ENCODE measurements at places on chromosomes 7 and 10.

GRCh38 chr10:9036711-9037204, 982.3 kb downstream of the GATA3 start:
- DNase-seq = no peak

DNA sequence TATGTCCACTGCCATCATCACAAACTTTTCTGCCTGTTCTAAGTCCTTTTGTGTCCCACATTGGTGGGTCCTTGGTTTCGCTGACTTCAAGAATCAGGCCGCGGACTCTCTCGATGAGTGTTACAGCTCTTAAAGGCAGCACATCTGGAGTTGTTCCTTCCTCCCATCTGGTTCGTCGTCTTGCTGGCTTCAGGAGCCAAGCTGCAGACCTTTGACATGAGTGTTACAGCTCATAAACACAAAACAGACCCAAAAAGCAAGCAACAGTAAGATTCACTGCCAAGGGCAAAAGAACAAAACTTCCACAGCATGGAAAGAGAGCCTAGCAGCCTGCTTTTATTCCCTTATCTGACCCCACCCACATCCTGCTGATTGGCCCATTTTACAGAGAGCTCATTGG, 30.2 kb downstream of the ASNS start:
- no peak for DNase-seq

GRCh38 chr7:159159731-159160130, 15.1 kb upstream of the VIPR2 start:
- DNase-seq = no peak

- no peak for DNase-seq
These were observed 3.6 kb downstream of the PKD1L1 start for GRCh38 chr7:47944536-47945260.

DNA sequence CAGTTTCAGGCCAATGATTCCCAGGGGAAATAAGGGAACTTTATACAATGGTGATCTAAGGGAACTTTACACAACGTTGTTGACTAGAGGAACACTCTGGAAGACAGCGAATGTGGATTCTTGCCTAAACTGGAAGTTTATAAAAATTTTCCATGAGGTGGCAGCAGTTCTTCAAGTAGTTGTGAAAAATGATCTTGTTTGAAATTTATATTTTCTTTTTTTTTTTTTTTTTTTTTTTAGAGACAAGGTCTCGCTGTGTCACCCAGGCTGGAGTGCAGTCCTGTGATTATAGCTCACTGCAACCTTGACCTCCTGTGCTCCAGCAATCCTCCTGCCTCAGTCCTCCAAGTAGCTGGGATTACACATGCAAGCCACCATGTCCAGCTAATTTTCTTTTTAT, 32.1 kb upstream of the GTF2I start:
- no peak for DNase-seq

- no peak for DNase-seq
These were observed 46.0 kb downstream of the ABCC2 start for GRCh38 chr10:99828464-99828863.

DNA sequence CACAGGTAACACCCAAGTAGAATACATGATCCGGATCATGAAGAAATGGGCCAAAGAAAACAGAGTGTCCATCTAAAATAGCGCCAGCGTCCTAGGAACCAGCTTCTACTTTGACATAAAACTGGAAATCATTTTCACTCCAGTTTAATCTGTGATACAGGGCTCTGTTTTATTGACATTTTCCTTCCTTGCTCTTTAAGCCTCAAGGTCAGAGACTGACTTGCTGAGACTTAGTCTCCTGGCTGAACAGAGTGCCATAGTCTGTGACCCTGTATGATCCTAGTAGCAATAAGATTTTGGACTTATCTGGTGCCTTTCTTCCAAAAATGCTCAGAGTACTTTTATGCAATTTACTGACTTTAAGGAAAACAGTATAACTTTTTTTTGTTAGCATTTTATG, 41.7 kb upstream of the UBN2 start:
- no peak for DNase-seq

GRCh38 chr10:113617086-113617485, 46.8 kb downstream of the NRAP start:
- DNase-seq = no peak

DNA sequence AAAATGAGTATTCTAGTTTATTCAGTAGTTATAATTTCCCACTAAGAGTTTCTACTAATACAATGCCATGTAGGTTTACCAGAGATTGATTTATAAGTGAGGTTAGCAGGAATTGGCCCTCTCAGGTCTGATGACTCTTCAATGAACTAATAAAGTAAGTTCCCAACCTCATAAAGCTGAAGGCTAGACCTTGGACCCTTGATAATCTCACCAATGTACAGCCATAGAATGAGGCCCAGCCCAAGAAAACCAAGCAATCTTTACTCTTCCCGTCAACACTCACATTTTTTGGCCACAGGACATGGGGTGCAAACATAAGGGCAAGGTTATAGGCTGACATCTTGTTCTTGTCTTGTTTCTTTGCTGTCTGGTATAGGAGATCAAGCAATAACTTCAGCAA, 33.3 kb downstream of the ARHGAP19 start:
- no peak for DNase-seq

GRCh38 chr10:116112232-116113231, 160.5 kb downstream of the GFRA1 start:
- DNase-seq = no peak

DNA sequence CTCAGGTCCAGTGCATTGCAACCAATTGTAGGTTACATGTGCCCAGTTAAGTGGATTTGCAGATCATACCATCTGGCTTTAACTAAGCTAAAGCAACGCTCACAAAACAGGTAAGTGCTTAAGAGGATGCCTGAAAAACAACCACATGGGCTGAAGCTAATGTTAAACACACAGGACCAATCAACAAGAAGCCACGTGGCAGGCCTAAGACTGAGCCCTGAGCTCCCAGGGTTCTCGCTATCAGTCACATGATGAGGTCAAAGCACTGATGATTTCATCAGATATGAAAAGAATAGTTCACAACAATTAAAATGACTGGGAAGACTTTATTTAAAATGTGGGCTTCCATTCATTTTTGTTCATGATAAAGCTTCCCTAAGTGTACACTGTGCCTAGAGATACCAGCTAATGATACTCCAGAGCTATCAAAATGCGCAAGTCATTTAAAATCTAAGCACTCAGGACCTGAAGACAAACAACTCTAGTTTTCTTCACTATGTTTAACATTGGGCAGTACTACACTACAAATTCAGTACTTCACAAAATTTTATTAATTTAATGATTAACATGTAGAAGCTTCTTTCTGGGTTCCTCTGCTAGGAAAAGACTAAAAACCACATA, 90.6 kb downstream of the PIP4K2A start:
- DNase-seq = no peak

- no peak for DNase-seq
These were observed 44.6 kb downstream of the TAX1BP1 start for GRCh38 chr7:27784399-27785053.

DNA sequence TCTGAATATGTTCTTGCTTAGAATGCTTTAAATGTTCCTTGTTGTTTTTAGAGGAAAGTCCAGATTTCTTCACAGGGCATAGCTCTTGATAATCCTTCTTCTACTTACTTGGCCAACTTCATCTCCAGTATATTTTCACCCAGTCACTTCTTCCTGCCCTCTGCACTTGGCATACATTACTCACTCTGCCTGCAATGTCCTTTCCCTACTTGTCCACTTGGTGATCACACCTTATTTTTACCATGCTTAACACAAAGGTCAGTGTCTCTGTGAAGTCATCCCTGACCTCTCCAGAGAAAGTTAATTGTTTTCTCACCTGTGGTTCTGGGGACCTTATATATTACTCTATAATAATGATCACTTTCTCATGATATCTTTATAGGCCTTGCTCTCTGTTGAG, 23.3 kb downstream of the SFRP4 start:
- no peak for DNase-seq

DNA sequence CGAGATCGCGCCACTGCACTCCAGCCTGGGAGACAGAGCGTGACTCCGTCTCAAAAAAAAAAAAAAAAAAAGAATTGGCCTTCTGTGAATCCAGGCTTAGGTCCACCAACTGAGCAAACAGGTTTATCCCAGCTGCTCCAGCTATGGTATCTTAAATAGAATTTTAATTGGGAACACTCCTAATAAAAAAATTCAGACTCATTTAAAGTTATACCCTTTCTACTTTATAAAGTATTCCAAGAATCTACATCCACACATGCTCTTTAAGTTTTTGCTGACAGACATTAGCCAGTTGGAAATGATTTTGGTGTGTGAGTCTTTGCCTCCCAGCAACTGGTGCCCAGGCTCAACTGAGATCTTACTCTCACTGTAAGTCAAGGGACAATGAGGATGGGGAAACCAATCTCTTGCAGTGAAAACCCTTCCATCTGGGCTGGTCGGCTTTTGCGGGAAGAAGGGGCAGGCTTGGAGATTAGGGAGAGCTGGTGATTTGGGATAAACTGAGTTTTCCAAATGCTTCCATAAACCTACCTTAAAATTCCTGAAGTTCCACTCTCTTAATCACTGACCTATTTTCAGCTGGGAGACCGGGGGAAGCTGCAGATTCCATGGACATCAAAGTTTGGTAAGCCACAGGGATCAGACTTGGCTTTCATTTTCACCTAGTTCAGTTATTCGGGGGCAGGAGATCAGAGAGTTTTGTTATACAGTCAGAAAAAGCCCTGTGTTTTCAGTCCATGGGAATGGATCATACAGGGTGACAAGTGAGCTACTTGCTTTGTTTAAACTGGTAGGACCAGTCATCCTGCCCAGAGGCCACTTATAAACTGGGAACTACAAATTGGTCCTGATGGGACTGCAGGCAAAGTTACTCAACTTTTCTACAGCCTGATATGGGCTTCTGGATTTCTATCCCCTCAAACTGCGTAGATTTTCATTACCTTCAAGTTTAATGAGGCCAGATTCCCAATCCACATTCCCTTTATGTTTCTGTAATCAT, 89.3 kb upstream of the ZNF746 start:
- DNase-seq = no peak

DNA sequence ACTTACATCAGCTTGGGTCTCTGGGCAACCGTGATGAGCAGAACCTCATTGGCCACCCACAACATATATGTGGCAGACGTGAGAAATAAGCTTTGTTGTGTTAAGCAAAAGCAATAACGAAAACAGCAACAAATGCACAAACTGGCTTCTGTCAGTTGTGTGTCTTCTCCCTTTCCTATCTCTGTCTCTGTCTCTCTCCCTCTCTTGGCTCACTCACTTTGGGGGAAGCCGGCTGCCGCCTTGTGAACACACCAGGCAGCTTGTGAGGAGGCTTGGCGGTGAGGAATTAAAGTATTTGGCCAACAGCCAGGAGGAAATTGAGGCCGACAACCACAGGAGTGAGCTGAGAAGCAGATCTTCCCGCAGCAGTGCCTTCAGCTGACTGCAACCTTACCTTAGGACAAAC, 21.9 kb upstream of the CDCA7L start:
- no peak for DNase-seq

- DNase-seq = no peak
These were observed 10.0 kb upstream of the SFRP5 start for GRCh38 chr10:97781618-97782331.

GRCh38 chr10:22681783-22682183, 32.6 kb downstream of the PIP4K2A start:
- no peak for DNase-seq

- no peak for DNase-seq
These were observed 72.8 kb downstream of the FIGNL1 start for GRCh38 chr7:50377356-50377755.

DNA sequence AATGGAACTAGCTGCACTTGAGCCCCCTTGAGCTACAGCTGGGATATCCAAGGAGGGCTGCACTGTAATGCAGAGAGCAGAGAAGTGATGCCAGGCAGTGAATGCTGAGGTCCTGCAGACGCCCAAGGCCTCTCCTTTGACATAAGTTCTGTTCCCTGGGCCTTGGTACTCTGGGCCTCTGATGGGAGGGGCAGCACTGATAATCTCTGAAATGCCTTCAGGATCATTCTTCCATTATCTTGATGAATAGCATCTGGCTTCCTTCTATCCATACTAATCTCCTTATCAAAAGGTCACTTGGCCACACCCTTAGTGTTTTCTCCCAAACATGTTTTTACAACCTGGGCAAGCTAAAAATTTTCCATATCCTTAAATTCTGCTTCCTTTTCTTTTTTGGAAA, 6.9 kb downstream of the GRB10 start:
- no peak for DNase-seq

- DNase-seq = no peak
These were observed 1.1 kb upstream of the HBP1 start for GRCh38 chr7:107167483-107168232.

- no peak for DNase-seq
These were observed 57.0 kb upstream of the DNAJB6 start for GRCh38 chr7:157279741-157280215.

DNA sequence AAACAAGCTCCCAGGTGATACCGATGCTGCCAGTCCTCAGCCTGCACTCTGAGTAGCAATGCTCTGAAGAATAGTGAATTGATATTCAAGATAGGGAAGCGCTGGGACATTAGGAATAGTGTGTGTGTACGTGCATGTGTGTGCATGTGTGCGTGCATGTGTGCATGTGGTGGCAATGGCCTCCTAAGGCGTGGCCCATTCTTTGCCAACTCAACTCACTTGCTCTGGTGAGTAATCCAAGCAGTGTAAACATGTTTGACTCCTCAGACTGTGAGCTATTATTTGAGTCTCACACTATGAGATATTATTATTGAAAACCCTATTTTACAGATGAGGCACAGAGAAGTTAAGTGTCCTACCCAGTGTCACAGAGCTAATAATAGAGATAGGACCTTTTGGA, 186.6 kb downstream of the RAB11FIP2 start:
- no peak for DNase-seq

DNA sequence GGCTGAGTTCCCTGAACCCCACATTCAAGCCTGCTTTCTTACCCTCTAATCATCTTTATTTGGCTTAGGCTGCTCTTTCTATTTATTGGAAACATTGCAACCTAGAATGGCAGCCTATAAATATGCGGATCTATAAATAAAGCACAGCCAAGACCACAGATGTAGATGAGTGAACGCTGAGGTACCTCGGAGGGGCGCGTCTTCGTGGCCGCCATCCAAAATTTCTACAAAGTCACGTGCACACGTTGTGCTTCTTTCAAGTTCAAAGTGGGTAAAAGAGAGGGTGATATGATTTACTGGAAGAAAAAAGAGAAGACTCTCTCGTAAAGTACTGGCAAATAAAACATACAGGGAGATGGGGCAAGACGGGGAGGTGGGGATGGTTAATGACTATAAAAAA, 132.6 kb upstream of the RSU1 start:
- DNase-seq = no peak

- DNase-seq = no peak
These were observed 8.1 kb downstream of the ARHGAP12 start for GRCh38 chr10:31920538-31920937.

DNA sequence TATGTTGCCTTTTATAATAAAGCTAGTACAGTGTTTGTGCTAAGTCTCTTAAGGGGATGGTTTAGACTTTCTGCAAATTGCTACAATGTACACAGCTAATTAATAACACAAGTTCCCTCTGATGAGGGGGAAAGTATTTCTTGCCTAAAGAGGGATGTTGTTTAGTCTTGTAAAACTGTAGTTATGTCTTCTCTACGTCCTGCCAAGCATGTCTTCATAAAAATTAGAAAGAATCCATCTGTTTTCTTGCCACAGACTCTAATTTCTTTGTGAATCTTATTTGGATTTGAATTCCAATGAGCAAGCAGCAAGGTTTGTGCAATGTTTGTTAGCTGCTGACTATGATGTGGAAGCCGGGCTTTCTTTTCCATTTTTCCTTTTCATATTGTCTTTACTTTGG, 28.2 kb downstream of the ADARB2 start:
- no peak for DNase-seq
